ENCODE measurements at places on chromosomes 13 and 19.

DNA sequence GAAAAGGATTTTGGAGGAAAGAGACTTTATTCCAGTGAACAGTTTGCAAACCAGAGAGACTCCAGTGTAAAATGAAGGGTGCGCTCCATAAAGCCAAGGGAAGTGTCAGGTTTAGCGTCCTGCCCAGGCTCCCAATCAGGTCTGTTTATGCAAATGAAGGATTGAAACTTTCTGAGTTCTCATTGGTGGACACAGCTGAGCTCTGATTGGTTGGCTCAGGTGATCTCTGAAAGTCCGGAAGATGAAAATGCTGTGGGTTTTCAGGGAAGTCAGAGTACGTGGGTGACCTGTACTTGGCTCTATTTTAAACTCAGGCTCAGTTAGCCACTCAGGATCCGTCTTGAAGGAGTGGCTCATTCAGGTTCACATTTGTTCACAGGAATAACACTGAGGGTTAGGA, 28.7 kb upstream of the CD33 start:
- no peak for DNase-seq

DNA sequence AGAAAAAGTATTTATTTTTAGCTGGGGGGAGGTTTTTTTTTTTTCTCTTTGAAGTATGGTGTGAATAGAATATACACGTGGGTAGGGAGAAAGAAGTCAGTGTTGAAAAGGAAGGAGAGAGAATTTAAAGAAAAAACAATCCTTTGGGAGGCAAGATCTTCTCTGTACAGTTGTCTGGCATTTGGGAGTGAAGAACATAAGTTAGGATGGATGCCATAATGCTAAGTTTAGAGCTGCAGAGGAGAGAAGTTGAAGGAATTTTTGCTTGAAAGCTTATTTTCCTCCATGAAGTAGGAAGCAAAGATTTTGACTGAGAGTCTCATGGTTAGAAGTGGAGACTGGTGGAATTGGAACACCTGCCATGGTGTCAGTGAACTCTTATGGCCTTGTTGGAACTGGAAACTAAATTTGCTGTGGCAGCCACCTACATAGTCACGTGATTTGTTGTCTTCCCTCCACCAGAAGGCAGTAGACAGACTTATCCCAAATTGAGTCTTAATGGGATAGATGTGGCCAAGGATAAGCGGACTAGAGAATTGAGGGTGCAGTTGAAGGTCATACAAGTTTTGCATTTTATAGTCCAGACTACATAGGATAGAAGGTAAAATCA, 22.0 kb downstream of the NDFIP2 start:
- DNase-seq: no peak

DNA sequence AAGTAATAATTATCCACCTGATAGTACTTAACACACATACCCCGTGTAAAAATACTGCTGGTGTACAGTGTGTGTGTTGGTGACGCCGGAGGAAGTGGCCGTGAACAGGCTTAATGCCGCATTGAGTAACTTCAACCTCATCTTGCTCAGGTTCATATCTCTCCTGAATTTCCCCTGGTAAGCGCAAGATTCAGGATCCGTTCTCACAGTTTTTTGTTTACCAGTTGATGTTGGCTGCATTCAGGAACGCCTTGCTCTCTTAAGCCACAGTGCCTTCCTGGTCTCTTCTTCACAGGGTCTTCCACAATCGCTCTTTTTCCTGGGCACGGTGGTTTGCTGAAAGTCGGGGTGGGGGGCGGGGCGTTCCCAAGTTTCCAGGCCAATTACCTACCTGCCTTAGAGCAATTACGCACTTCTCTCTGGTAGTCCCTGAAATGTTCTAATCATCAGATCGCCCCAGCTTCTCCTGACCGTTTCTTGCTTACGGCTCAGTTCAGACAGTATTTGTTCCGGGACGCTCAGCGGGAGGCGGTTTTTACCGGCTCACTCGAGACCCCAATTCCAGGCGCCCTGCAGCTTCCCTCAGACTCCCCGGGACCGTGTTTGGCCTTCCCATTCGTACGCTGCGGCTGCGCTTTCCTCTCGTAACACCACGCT, 706 bp upstream of the DNAJC3 start:
- no peak for DNase-seq

- no peak for DNase-seq
Observed at GRCh38 chr13:42412812-42413483, 141.0 kb downstream of the AKAP11 start.

DNA sequence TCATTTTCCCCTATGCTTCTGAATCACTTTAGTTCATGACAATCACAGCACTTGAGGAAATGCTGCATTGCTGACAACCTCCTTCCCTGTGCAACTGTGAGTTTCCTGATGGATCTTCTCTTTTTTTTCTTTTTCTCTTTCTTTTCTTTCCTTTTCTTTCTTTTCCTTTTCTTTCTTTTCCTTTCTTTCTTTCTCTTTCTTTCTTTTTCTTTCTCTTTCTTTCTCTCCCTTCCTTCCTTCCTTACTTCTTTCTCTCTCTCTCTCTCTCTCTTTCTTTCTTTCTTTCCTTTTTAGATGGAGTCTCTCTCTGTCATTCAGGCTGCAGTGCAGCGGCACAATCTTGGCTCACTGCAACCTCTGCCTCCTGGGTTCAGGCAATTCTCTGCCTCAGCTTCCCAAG, 247.9 kb upstream of the HTR2A start:
- DNase-seq: no peak

GRCh38 chr19:20482721-20483120, 82.9 kb downstream of the ZNF737 start:
- no peak for DNase-seq

- DNase-seq: no peak
Observed at GRCh38 chr13:41954226-41954625, 6.7 kb downstream of the VWA8 start.

DNA sequence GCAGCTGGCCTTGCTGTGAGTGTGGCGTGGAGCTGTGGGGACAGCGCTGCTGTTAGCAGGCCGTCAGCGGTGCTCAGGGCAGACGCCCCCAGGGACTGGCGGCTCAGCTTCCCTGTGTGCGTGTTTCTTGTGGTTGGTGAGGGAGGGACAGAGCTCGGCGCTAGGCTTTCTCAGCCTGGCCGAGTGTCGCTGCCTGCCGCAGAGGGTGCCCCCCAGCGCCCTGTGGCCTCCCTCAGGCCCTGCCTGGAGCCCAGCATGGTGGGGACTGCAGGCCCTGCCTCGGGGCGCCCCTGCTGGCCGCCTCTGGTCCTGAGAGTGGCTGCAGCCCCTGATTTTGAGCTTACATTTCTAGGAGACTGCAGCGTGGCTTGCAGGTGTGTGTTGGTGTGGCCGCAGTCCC, 35.5 kb downstream of the DOT1L start:
- DNase-seq: no peak

DNA sequence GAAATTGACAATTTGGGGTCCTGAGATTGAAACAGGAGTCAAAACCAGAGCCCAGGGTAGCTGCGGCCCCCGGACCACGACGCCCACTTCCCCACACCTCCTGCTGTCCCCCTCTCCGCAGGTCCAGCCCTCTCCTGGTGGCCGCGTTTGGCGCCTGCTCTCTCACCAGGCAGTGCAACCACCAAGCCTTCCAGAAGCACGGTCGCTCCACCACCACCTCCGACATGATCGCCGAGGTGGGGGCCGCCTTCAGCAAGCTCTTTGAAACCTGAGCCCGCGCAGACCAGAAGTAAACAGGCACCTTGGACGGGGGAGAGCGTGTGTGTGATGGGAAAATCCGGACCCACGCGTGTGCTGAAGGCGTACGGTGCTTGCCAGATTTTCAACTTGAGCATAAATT, 22.9 kb downstream of the NAXD start:
- DNase-seq: no peak

GRCh38 chr13:104526561-104526960, 1460.3 kb upstream of the SLC10A2 start:
- DNase-seq: no peak

GRCh38 chr19:36196249-36196648, 18.2 kb downstream of the ZNF565 start:
- no peak for DNase-seq

- DNase-seq: no peak
Observed at GRCh38 chr13:74683411-74683810, 549.2 kb upstream of the KLF12 start.

GRCh38 chr13:92842145-92842544, 384.5 kb upstream of the GPC6 start:
- no peak for DNase-seq

DNA sequence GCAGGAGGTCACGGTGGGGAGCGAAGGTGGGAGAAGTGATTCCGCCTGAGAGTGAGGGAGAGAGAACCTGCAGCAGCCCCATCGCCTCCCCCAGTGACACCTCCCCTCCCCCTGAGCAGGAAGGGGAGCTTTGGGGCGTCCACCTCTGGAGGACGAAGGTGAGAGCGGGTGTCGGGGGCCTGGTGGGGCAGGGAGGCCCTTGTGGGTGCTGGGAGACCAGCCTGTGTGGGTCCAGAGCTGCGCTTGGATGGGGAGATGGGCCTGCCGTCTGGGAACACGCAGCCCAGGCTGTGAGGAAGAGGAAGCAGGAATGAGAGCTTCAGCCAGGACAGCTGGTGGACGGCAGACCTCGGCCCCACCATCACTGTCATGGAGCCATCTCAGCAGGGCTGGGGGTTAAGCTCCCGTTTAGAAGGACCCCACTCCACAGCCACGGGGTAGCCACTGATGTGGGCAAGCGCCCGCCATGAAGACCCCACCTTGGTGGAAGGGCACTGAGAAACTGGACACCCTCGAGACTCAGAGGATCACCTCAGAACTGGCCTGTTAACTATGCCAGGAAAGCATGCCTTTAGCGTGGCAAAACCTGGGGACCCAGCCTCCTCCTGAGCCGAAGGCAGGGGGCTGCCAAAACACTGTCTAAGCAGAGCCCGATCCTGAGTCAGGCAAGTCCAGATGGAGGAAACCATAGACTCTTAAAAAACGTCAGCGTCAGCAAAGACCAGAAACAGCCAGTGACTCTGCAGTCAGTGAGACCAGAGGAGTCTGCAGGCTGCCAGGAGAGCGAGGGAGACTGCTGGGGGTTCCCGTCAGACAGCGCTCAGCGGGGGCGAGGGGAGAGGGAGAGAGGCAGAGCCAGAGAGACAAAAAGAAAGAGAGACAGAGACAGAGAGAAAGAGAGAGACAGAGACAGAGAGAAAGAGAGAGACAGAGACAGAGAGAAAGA, 6.4 kb upstream of the PROZ start:
- no peak for DNase-seq

DNA sequence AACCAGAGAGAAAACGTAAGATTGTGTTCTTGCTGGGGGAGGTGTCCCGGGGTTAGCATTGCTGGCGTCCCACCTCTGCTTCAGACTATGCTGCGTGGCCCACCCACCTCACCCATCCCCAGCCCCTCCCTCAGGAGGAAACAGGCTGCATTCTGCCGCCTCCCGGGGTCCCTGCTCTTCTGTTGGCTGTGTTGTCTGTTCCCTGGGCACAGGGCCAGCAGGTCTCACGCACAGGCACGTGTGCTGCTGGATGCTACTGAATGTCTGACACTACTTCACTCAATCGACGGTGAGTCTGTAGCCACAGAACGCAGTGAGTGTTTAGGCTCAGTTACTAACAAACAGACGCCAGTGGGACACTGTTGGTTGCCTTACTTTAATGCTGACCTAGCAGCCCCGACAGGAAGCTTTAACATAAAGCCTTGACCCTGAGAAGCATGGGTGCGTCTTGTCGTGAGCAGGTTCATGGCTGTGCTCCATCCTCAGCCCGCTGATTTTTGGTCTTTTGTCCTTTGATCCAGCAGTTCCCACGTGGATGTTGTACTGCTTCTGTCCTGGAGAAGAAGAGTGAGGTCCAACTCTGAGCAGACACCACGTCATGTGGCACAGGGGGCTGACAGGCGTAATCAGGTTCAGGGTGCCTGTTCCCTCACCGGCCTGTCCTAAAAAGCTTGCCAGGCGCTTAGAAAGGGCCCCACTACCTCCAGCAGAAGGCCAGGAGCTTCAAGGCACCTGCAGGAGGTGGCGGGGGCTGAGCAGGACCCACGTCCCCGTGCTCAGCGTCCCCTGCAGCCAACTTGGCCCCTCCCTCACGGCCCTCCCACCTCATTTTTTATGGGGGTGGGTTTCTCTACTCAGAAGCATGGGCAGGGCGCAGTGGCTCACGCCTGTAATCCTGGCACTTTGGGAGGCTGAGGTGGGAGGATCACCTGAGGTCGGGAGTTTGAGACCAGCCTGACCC, 26.0 kb downstream of the NAXD start:
- no peak for DNase-seq

- DNase-seq: peak; percentile 46
Observed at GRCh38 chr13:113029487-113030258, 60.7 kb downstream of the MCF2L start.

DNA sequence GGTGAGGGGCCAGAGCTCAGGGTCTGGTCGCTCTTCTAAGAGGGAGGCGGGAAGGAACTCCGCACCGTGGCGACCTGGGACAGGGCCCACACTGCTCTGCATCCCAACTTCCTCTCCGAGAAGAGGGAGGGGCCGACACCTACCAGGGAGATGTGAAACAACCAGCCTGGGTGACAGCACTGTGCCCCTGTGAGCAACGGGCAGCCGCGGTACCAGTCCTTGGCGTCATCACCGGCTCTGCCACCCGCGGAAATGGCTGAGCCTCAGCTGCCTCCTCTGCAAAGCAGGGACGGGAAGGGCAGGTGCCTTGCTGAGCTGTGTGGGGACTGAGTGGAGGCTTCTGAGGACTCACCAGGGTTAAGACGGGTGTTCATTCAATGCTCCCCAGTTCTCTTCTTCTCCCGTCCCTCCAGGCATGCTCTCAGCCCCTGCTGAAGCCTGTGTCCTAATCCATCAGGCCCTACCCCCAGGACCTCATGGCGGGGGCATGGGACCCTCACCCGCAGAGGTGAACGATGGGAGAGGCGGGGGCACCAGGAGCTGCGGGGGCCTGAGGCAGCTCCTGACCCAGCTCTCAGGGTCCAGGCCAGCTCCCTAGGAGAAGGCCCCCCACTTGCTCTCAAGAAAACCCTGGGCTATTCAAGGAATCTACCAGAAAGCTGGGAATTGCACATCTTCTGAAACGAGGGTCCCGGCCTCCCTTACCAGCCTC, 9.3 kb downstream of the ZNF787 start:
- no peak for DNase-seq

DNA sequence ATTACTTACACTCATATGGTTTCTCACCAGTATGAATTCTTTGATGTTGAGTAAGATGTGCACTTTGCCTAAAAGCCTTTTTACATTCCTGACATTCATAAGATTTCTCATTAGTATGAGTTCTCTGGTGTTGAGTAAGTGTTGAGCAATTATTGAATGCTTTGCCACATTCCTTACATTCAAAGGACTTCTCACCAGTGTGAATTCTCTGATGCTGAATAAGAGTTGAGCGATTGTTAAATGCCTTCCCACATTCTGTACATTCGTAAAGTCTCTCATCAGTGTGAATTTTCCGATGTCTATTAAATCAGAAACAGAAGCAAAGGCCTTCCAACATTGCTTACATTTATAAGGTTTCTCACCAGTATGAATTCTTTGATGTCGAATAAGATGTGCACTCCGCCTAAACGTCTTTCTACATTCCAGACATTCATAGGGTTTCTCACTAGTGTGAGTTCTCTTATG, 14.2 kb upstream of the ZFP30 start:
- DNase-seq: no peak

- DNase-seq: no peak
Observed at GRCh38 chr19:38836159-38836982, 4.8 kb upstream of the ECH1 start.

DNA sequence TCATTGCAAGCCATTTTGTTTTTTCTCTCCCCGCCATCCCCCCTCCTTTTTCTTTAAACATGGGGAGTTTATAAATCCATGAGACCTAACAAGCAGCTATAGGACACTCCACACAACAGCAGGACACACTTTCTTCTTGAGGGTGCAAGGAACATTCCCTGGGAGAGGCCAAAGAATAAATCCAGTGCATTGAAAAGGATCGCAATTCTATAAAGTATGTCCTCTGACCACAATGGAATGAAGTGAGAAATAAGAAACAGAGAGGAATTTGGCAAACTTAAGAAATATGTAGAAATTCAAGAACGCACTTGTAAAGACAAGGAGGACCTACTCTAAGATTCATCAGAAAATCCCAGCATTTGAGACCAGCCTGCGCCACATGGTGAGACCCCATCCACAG, 11.9 kb downstream of the KLF2 start:
- no peak for DNase-seq

Data from stimulated activated CD4-positive, alpha-beta T cell treated with anti-CD3 and anti-CD28 coated beads, Interleukin-1b, Interleukin-23, amount 100 ng/mL, for 24 hours (primary cell).